Activated T-helper 9 cell treated with anti-CD3 and anti-CD28 coated beads, Interleukin-2, amount 50 U/mL, for 16 hours (primary cell): ENCODE measurements at places on chromosomes 7 and 10.
A peak's percentile ranks its signal among the peaks of the same experiment; 100 is the strongest.

DNA sequence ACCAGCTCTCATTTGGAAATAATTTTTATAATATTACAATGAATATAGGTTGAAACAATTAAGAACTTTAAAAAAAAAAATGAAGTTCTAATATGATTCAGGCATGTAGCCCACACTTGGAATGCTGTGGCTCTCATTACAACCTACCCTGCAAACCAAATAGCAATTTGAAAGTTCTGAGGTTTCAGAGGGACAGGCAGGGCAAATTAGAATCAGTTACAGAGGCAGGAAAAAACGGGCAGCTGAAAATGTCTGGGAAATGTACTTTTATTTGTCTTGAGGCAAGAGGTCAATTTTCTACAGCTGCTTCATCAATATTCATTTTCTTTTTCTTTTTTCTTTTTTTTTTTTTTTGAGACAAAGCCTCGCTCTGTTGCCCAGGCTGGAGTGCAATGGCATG is 95.3 kb downstream of the PIP4K2A start:
- no peak for DNase-seq

DNA sequence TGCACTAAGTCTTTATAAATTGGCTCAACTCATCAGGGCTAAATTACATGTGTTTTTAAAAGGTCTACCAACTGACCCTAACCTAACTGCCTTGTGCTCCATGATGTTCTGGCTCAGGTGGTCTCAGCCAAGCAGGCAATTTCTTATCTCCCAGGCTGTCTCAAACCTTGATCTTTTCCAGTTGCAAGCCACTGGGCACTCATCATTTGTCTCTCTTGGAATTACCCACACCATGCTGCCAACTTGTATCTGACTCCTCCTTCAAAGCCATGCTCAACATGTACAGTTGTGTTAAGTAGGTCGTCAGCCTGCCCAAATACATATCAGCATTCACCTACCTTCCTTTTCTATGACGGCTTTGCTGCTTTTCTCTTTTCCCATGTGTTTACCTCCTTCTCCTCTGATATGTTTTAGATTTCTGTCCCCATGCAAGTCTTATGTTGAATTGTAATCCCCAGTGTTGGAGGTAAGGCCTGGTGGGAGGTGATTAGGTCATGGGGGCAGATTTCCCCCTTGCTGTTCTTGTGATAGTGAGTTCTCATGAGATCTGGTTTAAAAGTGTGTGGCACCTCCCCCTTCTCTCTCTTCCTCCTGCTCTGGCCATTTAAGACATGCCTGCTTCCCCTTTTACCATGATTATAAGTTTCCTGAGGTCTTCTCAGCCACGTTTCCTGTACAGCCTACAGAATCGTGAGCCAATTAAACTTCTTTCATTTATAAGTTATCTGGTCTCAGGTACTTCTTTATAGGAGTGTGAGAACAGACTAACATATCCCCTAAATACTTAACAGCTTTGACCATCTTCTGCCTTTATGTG is 130.0 kb downstream of the ELAPOR2 start:
- no peak for DNase-seq

GRCh38 chr7:47335071-47335470 is 246.8 kb downstream of the TNS3 start:
- DNase-seq, result no peak

DNA sequence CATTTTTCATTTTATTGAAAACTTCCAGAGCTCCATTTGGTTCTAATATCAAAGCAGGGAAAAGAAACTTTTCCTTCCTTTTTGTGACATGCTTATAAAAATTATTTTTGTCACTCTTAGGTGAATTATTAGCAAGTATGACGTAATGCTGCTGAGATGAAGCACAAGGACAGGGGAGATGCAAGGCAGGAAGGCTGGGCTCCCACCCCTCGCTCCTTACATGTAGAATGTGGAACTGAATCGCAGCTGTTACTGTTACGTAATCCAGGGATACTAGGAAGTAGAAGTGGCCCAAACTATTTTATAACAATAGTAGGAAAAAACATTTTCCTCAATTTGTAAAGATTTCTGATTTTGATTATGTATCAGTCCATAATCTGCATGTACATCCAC is 17.1 kb upstream of the GTPBP4 start:
- DNase-seq, result no peak

DNA sequence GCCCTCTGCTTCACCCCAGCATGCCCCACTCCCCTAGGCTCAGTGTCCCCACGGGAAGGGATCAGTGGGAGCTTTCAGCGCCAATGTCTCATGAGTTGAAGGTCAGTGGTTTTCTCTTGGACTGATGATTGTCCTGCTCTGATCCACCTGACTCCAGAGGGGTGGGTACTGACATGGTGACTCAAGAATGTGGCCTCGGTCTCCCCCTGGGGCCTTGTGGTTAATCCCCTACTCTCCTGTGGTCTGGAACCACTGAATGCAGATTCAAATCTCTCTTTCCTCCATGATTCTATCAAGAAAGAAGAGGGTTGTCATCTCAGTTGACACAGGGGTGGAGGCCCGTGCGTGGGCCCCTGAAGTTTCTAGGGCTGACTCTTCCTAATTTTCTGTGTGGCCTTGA is 176.9 kb downstream of the RPS24 start:
- DNase-seq, result no peak

GRCh38 chr7:37186753-37187152 is 261.9 kb downstream of the ELMO1 start:
- DNase-seq, result no peak

GRCh38 chr7:6917258-6917657 is 91.2 kb upstream of the CCZ1B start:
- DNase-seq, result no peak

- DNase-seq, result no peak
Observed at GRCh38 chr10:126252884-126253610, 135.2 kb downstream of the ADAM12 start.

DNA sequence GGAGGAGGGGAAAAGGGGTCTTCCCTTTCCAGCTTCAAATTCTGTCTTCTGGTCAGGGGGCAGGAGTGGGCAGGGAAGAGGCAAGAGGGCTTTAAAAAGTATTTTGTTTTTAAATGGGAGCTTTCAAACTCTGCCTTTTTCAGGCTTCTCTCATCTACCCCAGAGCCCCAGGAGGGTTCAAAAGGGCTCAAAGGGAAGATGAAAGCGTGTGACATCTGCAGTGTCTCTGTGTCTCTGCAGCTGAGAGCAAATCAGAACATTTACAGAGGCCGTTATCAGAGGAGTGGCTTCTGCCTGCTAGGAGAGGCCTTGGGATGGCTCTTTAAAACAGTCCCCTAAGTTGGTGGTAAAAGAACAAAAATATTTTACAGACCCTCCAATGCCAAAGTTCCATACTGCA is 30.3 kb downstream of the TRIM8 start:
- DNase-seq, result no peak

GRCh38 chr7:157692460-157693011 is 355.7 kb downstream of the DNAJB6 start:
- no peak for DNase-seq

DNA sequence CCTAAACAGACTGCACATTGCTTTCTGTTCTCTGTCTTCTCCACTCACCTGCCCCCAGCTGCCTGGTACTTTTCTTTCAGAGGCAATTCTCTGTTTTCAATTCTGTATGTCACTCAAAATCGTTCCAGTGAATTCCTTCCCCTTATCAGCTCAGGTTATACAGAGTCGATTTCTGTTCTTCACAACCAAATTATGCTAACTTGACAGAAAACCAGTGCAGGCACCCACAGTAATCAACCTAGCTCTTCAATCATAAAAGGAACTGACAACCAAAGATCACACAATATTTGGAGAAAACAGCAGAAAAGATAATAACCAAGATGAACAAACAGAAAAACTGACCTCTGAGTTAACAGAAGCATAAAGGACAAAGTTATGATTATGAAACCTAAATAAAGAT is 303.3 kb upstream of the PHYHIPL start:
- DNase-seq, result no peak

DNA sequence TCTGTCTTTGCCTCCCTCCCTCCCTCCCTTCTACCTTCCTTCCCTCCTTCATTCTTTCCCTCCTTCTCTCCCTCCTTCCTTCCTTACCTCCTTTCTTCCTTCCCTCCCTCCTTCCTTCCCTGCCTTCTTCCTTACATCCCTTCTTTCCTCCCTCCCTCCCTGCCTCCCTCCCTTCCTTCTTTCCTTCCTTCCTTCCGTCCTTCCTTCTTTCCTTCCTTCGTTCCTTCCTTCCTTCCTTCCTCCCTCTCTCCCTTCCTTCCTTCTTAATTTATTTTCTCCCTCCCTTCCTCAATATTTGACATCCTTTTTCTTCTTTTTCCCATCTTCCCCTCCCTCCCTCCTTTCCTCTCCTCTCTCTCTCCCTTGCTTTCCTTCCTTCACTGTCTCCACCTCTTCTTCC is 301.8 kb downstream of the GATA3 start:
- DNase-seq, result no peak

- DNase-seq, result peak; percentile 34
Observed at GRCh38 chr7:127708788-127709187, 56.8 kb downstream of the SND1 start.

- DNase-seq, result no peak
Observed at GRCh38 chr10:96878057-96878456, 46.0 kb downstream of the LCOR start.

- no peak for DNase-seq
Observed at GRCh38 chr10:609868-610545, 79.5 kb downstream of the DIP2C start.

GRCh38 chr7:22751341-22751740 is 24.3 kb downstream of the IL6 start:
- DNase-seq, result no peak

DNA sequence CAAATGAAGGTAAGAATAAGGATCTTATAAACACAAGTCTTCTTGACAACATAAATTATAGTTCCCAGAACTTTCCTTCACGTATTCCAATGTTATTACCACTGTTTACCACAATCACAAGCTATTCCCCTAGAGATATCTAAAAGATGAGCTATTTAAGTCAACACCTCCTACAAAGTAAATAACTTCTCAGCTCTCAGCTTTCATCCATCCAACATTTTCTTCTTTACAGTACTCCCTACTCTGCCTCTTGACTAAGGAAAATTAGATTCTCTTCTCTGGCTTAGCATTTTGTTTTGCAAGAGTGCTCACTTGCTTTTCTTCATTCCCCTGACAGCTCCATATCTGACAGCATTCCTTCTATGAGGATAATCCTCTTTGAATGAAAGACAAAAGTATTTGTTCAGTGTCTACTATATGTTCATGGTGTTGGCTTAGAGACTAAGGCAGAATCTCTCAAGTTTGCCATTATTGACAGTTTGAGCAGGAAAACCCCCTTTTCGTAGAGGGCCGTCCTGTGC is 93.0 kb upstream of the IL6 start:
- DNase-seq, result no peak

DNA sequence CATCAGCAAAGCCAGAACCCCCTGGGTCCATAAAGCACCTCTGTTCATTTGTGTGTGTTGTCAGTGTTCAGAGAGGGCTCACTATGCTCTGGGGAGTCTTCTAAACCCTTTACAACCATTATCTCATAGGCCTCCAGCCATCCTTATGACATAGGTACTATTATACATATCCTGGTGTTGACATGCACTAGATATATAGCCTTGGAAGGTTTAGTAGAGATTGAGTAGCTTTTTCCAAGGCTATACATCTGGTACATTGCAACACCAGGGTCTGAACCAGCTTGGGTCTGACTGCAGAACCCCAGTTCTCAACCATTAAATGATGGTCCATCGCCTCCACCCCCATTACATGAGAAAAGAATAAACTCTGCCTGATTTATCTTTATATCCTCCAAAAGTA is 253.6 kb upstream of the MKLN1 start:
- DNase-seq, result no peak

DNA sequence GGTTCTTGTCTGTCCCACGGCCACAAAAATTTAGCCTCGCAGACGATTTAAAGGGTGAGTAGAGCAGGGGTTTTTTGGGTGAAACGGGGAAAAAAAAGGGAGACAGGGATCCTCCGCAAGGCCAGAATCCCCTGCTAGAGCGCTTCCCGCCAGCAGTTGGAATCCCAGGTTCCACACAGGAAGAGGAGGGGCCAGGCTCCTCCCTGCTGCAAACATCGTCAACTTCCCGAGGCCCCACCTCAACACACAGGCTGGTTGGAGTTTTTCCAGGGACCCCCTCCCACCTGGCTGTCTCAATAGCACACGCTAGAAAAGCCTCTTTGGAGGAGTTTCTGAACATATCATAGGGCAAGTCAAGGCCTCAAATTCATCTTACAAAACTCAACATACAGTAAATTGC is 112.7 kb downstream of the MTERF1 start:
- DNase-seq, result no peak

DNA sequence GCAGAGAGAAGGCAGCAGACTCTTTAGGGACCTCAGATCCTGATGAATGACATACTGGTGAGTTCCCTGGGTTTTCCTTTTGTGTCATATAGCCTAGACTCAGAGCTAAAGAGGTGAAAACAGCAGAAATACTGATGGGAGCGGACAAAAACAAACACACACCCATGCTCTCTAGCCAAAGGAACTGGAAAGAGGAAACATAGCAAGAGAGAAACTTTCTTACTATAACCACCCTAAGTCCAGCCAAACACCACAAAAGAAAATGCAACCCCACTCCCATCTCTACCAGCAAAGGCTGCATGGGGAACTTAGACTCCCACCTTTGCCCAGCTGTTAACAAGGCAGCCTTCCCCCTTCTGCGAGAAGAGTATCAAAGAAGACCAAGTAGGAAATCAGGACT is 16.3 kb downstream of the GSAP start:
- DNase-seq, result no peak

GRCh38 chr10:51073453-51074237 is 642 bp upstream of the PRKG1 start:
- DNase-seq, result no peak

DNA sequence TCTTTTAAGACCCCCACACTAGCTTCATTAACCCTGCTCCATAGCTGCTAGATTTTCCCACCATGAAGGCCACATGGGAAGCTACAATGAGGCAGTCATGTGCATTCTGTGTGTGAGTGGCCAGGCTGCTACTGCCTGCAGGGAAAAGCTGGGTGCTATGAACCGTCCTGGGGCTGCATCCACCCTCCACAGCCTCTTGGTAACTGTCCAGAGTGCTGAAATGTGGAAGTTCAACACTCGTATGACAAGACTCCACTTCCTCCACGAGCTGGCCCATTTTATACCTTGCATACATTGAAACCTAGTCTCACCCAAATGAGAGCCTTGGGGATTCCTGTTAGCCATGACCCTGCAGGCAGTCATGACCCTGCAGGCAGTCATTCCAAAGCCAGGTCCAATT is 59.4 kb downstream of the CUZD1 start:
- DNase-seq, result no peak

DNA sequence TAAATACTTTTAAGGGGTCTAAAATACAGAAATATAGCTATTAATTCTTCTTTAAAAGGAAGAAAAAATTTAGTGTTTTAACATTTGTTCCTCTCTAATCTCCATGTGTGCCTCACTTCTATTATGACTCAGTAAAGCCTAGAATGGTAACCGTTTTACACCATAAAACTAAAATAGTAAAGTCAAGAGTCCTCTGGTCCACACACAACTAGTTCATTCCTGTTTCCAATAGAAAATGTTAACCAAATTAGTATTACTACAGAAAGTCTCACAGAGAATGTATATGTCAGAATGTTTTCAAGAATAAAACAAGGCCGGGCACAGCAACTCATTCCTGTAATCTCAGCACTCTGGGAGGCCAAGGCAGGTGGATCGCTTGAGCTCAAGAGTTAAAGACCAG is 55.8 kb downstream of the CNOT4 start:
- DNase-seq, result no peak
